ENCODE measurements at places on chromosomes 3 and 15. TPM values are rescaled to one million over a fixed set of nuclear protein-coding genes. Genes with fewer than 3 reads are reported as not detected.
A peak's percentile ranks its signal among the peaks of the same experiment; 100 is the strongest.

DNA sequence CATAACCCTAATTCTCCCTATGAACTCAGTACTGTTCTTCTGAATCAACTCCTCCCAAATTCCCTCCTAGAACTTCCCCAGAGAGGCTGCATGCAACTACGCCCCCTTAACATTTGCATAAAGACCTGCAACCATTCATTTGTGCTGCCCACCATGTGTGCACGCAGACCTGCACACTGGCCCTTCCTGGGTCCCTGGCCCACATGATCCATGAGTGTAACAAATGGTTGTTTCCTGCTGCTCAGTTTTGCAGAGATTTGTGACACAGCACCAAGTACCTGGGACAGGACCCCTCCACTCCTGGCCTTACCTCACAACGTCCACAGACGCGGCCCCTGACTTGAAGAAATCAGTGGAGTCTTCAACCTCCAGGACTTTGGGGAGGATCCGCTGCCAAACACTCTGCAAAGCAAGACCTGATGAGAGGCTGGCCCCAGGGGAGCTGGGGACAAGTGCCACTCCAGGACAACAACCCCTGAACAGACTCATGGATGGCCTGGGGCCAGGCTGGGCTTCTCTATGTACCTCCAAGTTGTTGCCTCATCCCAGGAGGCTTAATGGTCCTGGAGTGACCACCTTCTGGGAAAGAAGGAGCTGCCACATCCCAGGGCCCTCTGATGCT lies 33.8 kb downstream of the ALDH1L1 start:
- no peak for DNase-seq

SMAD3 gene
- 8.2 TPM for total RNA-seq

DNA sequence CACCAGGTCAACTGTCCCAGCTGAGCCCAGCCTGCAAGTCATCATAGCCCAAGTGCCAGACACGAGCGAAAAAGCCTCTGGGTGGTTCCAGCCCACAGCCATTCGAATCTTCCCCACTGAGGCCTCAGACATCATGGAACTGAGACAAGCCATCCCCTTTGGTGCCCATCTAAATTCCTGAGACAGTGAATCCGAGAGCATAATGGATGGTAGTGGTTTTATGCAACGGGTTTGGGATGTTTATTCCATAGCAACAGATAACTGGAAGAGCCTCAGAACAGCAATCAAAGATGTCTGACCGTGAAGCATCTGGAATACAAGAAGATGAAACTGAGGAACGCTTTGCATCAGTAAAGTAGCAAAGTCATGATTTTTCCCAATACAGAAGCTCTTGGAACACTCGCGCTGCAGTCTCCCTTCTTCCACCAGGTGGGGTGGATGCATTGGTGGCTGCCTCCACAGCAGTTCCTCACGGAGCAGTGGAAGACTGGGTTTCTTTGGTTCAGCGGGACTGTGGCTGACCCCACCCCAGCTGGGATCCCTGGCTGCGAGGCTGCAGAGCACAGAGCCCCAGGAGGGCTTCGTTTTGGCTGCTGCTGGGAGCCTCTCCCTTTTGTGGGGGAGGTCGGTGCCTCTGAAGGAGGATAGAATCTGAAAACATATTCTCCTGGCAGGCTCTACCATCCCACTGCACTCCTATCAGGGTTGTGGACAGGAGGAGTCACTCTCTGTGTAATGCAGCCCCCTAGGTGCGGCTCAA lies 26.4 kb upstream of the PDE8A start:
- DNase-seq: peak; percentile 70

DNA sequence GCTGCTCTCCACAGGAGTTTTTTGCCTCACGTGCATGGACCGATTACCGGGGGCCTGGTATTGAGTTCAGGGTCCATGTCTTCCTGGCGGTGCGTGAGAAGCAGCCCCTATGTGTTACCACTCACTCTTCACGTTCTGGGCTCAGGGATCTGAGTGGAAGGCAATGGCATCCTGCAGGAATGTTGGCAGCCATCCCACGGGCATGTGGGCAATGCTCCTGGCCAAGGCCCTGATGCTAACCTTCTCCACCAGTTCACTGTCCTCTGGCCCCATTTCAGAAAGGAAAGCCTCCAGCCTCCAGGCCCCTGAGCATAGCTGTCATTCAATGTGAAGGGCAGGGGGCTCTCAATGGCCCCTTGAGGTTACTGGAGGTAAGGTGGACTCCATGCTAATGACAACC lies 43.0 kb upstream of the KY start:
- no peak for DNase-seq

PAK6 gene
- total RNA-seq: 0.31 TPM

NGRN gene
- 69.0 TPM for total RNA-seq

QTRT2 gene
- total RNA-seq: 23.9 TPM

GRCh38 chr3:53293867-53294266 lies 38.0 kb upstream of the TKT start:
- DNase-seq: no peak

DNA sequence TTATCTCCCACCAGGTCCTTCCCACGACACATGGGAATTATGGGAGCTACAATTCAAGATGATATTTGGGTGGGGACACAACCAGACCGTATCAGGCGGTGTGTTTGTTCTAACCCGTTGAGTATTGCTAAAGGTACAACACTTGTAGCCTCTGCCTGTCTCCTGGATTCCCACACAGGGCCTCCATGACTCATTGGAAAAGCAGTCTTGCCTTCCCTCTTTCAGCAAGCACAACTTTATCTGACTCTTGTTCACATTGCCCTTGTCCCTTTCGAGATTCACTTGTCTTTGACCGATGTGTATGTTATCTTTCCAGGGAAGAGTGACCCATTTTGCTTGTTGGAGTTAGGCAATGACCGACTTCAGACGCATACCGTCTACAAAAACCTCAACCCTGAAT lies 152.3 kb downstream of the MCTP2 start:
- no peak for DNase-seq

- DNase-seq: no peak
Measured at GRCh38 chr3:195186041-195186709, 84.8 kb downstream of the XXYLT1 start.

- no peak for DNase-seq
Measured at GRCh38 chr15:62141643-62142588, 23.2 kb downstream of the C2CD4B start.

GRCh38 chr15:73437543-73438109 lies 5.3 kb upstream of the REC114 start:
- DNase-seq: no peak

- DNase-seq: no peak
Measured at GRCh38 chr3:12946251-12946648, 104.9 kb upstream of the RPL32 start.

GRCh38 chr15:56042498-56042897 lies 49.1 kb upstream of the NEDD4 start:
- no peak for DNase-seq

DNA sequence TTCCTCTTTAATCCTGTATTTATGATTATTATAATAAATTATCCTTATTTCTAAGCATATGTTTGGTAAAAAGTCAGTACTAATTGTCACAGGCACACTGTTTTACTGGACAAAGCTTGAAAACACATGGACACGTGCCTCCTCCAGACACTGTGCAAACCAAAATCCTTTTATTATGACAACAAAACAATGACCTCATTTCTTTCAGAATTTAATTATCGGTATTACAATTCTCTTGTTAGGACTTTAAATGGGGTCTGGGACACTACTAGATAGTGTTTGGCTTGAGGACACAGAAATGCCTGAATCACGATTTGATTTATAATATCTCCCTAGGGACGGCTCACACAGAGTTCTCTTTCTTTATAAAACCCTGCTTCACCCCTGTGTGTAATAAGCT lies 107.3 kb upstream of the IGSF10 start:
- DNase-seq: no peak

DNA sequence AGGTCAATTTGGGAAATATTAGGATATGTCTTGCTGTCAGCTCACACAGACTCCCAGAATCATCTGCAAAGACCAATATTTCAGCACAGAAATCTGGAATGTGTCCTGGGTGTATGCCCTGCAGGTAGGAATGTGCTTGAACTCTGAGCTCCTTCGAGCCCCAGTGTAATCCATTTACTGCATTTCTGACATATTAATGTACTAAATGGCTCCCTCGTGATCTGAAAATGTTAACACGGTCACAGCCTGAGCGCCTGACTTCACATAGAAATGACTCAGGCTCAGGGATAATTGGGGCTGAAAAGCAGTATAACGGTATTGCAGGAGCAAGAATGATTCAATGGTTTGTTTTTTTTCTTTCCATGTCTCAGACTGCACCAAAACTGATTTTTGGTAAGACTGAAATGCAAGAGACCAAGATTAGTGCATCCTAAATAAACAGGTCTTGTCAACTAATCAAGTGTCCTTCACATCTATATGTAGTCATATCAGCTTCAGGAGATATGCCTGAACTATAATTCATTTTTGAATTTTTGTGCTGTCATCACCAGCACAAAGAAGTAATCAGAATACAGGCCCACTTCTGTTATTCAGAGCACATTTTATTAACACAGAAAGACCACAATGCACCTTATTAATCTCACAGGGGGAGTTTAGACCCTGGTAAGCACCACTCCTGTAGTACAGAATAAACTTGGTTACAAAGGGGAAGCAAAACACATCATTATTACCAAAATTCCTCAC lies 49.8 kb downstream of the DCLK3 start:
- DNase-seq: no peak

- DNase-seq: no peak
Measured at GRCh38 chr3:17014709-17015108, 130.0 kb downstream of the PLCL2 start.

- no peak for DNase-seq
Measured at GRCh38 chr3:175672119-175672689, 813.1 kb downstream of the NAALADL2 start.

ZDHHC23 gene
- 26.3 TPM for total RNA-seq

DNA sequence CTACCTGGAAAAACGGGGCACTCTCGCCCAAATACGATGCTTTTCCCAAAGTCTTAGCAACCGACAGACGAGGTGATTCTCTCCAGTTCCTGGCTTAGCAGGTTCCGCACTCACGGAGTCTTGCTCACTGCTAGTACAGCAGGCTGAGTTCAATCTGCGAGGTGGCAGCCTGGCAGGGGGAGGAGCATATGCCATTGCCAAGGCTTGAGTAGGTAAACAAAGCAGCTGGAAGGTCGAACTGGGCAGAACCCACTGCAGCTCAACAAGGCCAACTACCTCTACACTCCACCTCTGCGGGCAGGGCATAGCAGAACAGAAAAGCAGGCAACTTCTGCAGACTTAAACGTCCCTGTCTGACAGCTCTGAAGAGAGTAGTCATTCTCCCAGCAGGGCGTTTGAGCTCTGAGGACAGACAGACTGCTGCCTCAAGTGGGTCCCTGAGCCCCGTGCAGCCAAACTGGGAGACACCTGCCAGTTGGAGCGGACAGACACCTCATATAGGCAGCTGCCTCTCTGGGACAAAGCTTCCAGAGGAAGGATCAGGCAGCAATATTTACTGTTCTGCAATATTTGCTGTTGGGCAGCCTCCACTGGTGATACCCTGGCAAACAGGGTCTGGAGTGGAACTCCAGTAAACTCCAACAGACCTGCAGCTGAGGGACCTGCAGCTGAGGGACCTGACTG lies 73.4 kb upstream of the CADM2 start:
- no peak for DNase-seq

TYRO3 gene
- 115 TPM for total RNA-seq

Data from endothelial cell (in vitro differentiated cells).